HFF-Myc (cell line): ENCODE measurements at places on chromosomes 6 and 20.

GRCh38 chr6:4369616-4370015, 234.2 kb upstream of the ECI2 start:
- no peak for DNase-seq

GRCh38 chr6:153392156-153392555, 261.1 kb upstream of the RGS17 start:
- DNase-seq: no peak

GRCh38 chr20:62572980-62573379, 69.3 kb upstream of the SLCO4A1 start:
- no peak for DNase-seq

GRCh38 chr6:170102582-170103481, 188.0 kb downstream of the DLL1 start:
- no peak for DNase-seq

DNA sequence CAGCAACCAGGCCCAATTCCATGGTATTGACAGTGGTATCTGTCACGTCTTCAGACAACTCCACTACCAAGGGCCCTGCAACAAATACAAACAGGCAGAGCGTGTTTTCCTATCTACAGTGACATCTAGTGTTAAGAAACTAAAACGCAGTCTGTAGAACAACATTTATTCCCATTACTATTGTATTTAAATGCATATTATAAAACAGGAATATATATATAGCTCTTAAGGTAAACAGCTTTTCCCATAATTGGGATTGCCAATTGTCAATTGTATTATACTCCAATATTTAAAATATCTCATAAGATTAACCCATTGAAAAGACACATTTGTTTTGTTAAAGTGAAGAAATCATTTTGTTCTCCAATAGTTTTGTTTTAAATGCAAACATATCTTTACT, 97.2 kb downstream of the KIF16B start:
- no peak for DNase-seq

- no peak for DNase-seq
Observed at GRCh38 chr6:88599571-88599970, 363.8 kb downstream of the RNGTT start.

DNA sequence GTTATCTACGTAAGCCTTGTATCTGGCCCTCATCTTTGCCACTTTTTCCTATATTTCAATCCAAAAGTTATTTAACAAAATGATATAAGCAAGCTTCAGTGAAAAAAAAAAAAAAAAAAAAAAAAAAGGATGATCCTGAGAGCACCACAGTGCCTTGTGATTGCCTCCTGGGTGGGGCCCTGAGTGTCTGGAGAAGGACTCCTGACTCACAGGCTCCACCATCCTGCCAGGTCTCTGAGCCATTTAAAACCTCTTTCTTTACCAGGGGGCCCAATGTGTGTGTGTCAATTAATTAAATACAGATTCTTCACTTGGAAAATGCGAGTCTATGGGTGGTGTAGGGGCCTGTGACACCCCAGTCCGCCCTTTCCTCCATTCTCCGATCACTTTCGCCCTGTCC, 105.2 kb downstream of the SMOC2 start:
- DNase-seq: no peak

DNA sequence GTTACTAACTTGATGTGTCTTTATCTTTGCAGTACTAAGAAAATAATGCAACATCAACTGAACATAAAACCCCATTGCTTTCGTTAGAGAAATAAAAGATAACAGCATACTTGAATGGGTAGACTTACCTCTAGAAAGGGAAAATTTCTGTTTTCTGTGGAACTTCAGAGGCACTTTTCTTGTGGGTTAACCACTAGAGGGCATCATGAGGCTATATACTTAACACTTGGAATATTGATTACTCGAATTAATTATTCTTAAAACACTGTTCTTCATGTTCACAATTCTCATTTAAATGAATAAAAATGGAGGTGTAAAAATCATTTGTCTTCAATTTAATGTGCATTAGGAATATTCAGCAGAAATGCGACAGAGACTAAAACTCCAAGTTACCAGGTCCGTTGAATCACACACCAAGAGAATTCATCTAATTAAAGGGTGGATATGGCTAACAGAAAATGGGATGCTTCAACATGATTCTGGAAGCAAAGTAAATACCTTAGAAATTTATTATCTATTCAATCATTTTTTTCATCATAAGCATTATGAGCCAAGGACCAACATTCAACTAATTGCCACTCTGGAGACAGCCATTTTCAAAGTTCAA, 330.8 kb upstream of the PREP start:
- DNase-seq: no peak

DNA sequence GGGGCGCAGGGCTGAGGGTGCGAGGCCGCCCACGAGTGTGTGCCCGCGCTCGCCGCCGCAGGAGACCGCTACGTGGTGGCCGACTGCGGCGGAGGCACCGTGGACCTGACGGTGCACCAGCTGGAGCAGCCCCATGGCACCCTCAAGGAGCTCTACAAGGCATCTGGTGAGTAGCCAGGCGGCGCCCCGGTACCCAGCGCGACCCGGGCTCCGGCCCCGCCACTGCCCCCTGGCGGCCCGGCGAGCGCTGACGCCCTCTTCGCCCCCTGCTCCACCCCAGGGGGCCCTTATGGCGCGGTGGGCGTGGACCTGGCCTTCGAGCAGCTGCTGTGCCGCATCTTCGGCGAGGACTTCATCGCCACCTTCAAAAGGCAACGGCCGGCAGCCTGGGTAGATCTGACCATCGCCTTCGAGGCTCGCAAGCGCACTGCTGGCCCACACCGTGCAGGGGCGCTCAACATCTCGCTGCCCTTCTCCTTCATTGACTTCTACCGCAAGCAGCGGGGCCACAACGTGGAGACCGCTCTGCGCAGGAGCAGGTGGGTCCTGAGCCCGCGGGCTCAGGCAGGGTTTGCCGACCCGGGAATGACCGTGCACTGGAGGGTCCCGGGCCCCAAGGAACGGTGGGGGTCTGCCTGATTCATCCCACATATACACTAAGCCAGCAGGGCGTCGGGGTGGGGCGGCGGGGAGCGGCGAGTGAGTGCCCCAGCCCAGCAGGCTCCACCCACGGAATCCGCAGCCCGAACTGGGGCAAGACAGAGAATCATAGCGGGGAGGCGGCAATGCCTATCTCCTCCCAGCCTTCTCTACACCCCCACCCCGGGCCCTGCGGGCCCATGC, 17.4 kb downstream of the HSPA12B start:
- no peak for DNase-seq

- no peak for DNase-seq
Observed at GRCh38 chr6:17995414-17995813, 8.0 kb upstream of the KIF13A start.

- no peak for DNase-seq
Observed at GRCh38 chr6:50143011-50143719, 93.4 kb upstream of the DEFB112 start.

GRCh38 chr20:10218536-10219451, at the start of gene SNAP25:
Gene SNAP25, plus strand, starts transcription at chr20:10218830. Its CDS starts 56,662 bp downstream, at chr20:10275492.
- no peak for DNase-seq

DNA sequence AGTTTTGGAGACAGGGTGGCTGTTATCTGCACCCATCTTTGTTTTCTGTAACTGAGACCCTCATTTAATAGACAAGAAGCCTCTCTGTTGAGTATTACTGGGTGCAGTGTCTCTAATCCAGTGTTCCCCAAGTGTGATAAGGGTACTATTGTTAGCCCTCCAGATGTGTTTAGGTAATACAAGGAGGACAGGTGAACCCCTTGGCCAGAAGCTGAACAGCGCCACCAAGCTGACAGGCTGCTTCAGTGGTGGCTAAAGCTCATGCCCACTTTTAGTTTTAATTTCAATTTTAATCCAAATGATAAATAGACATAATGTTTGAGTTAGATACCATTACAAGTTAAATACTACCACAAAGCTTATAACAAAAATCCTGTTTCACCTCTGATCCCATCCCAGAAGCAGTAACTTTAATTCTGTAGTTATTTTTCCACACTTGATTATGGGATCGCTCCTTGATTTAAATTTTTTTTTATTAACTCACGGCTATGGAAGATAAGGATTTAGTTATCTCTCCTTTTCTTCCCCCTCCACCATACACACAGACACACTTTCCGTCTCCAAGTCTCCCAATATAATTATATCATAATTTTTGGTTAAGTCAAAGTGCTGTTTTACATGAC, 8.4 kb upstream of the STK35 start:
- DNase-seq: no peak

DNA sequence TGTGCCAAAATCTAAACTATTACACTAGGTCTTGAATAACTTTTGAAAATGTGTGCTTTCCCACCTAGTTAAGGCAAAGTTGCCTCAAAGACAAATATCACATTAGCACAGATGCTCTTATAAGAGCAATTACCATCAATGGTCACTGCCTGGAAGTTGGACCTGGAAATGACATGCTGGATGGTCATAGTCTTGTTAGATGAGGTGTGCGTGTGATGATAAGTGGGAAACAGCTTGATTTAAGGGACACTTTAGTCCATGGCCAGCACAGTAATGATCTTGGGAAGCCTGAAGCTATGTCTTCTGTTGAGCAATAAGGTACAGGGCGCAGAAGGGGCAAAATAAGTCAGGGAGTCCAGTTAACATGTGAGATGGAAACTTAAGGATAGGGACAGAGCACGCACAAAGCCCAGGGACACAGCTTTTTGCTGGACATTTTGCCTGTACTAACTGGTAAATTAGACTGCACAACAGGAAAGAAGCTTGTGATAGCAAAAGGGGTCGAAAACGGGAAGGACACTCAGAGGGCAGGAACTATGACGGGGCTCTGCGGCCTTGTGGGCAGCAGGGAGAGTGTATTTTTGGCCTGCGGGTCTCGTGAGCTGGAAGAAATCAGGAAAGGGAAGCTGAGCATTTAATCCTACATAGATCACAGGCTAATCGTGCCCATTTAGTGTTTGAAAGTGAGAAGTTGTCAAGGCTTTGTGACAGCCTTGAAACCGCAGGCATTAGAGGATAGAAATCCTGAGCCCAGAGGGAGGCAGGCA, 66.7 kb upstream of the BMP2 start:
- DNase-seq: no peak

- DNase-seq: no peak
Observed at GRCh38 chr6:72414657-72415056, 207.2 kb upstream of the KCNQ5 start.

- no peak for DNase-seq
Observed at GRCh38 chr6:149482545-149483333, 2.1 kb downstream of the ZC3H12D start.

- no peak for DNase-seq
Observed at GRCh38 chr6:13011612-13012146, 295.1 kb downstream of the PHACTR1 start.

- DNase-seq: no peak
Observed at GRCh38 chr6:167442245-167442644, 117.4 kb downstream of the TTLL2 start.

- no peak for DNase-seq
Observed at GRCh38 chr6:155384321-155384952, 70.2 kb upstream of the TFB1M start.

DNA sequence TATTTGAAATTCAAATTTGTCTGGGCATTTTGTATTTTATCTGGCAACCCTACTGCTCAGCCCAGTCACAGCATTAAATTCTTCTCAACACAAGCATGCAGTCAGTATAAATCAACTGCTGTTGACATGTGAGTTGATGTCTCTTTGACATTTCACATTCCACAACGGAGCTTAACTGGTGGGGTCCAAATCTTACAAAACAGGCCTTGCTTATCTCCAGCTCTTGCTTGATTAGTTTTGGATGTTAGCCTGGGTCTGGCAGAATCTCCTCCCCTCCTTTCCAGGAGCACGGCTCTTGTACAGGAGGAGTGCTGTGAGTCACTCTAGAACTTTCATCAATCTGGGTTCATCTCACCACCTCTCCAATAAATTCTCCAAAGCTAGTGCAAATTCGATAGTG, 80.8 kb upstream of the PHACTR1 start:
- DNase-seq: no peak

- DNase-seq: no peak
Observed at GRCh38 chr6:19297880-19298279, 539.3 kb upstream of the ID4 start.

DNA sequence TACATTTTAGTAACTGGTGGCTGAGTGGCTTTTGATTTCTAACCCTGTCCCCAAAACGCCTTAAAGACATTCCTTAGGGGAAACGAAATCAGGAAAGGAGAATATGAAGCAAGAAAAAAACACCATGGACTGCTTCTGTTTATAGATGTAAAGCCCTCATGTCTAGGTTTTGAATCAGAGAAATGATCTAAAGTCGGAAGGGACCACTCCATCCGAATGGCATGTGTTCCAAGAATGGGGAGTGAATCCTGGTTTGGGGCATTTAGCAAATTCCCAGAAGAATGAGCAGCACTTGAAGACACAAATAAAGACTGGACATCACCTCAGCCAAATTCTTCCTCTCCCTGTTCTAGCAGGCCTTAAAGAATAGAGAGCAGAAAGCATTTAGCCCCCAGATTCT, 65.6 kb downstream of the CAP2 start:
- no peak for DNase-seq

GRCh38 chr20:32907886-32908285, 49.2 kb downstream of the EFCAB8 start:
- DNase-seq: no peak

DNA sequence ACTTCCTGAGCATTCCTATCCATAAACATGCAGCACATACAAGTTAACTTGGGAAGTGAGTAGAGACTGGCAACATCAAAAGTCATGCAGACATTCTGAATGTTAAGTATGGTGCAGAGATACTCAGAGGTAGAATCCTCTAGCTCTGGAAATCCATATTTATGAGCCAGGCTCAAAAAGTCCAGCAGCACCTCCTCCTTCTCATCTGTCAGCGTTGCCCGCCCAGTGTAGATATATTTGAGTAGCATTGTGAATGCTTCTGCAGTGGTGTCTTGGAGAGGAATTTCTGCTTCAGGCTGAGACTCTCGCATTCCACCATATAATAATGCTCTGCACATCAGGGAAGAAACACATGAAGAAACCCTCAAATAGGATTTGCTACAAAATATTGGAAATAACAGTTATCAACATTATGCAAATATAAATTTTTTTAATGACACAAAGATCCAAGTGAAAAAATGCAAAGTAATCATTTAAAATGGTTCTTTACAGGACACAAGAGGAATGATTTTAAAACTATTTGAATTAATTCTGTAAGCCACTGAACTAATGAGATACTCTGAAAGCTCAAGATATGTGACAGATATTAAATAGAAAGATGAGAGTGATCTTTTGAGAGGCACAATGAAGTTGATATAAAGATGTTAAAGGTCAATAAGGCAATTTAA, 45.6 kb downstream of the BTBD9 start:
- no peak for DNase-seq

DNA sequence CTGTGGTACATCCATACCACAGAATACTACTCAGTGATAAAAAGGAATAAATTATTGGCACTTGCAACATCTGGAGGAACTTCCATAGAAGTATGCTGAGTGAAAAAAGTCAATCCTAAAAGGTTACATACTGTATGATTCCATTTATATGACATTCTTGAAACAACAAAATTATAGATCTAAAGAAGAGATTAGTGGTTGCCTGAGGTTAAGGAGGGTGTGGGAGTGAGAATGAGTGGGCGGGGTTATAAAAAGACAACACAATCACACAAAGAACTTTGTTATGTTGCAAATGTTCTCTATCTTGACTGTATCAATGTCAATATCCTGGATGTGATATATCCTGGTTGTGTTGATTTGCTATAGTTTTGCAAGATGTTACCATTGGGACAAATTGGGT, 21.2 kb downstream of the SNRPB start:
- no peak for DNase-seq

GRCh38 chr6:24872779-24873178, 63.0 kb downstream of the RIPOR2 start:
- DNase-seq: no peak
